ENCODE measurements at places on chromosomes 5 and 9.

DNA sequence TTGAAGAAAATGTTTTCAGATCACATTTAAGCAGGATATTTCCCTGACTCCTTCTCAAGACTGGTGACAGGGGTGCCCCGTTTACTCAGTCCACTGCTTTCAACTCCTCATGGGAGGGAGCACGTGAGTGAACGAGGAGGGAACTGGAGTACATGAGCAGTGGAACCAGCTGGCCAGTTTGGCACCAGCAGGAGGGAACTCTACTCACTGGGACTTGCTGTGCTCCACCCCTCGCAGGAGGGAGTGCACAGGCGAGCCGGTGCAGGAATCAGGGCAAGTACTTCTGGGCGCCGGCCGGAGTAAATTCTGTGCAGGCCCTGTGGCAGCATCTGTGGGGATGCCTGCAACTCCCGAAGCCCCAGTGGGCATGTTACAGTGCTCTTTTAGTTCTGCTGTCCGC lies 1941.1 kb upstream of the C9orf72 start:
- DNase-seq: no peak

- DNase-seq: peak; percentile 54
These were observed 18.4 kb downstream of the ENG start for GRCh38 chr9:127835991-127836516.

GRCh38 chr5:45355189-45355992 lies 340.8 kb downstream of the HCN1 start:
- no peak for DNase-seq

DNA sequence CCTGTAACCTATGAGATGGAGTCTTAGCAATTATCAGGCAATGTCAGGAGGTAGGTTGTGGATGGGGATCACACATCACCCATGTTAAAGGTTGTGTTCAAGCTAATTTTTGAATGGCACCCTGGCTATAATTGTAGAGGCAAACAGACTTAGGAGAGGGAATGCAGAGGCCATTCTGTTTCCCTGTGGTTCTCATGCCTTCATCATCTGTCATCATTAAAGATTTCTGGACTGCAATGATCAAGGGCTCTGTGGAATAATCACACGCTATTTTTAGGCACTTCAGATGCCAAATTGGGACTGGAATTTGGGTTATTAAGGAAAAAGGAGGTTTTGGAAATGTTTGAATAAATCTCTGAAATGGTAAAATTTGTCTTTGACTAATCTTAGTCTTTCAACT lies 1065.4 kb downstream of the TAF11L14 start:
- DNase-seq: no peak

Data from mucosa of descending colon (tissue), 3 donors.